ENCODE measurements at places on chromosomes 3 and 15.

GRCh38 chr3:195897081-195897852 is 11.1 kb downstream of the TNK2 start:
- peak; percentile 72 for DNase-seq

GRCh38 chr15:48191574-48192225 is at the start of gene CTXN2:
CTXN2 (plus strand) TSS chr15:48191665; CDS start chr15:48201301, 9,636 bp downstream.
- no peak for DNase-seq

GRCh38 chr15:55897560-55898336 is 95.7 kb downstream of the NEDD4 start:
- peak; percentile 62 for DNase-seq

- DNase-seq, result no peak
Observed at GRCh38 chr3:153313302-153313965, 151.4 kb downstream of the RAP2B start.

GRCh38 chr15:72044956-72045355 is 73.0 kb downstream of the MYO9A start:
- DNase-seq, result no peak

DNA sequence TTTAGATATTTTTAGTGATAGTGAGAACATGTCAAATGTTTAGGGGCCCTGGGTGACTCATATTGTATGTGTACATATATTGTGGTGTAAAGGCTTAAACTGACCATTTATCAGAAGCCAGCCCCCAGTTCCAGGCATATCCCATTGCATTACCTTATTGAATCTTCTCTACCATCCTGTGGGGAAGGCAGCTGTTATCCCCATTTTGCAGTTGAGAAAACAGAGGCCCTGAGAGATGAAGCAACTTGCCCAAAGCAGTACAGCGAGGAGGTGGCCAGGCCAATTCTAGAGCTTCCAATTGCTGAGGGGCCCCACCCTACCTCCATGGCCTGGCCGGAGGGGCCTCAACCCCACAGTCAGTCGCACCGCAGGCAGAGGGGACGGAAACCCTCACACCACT is 47.9 kb downstream of the ZNF710 start:
- DNase-seq, result no peak

DNA sequence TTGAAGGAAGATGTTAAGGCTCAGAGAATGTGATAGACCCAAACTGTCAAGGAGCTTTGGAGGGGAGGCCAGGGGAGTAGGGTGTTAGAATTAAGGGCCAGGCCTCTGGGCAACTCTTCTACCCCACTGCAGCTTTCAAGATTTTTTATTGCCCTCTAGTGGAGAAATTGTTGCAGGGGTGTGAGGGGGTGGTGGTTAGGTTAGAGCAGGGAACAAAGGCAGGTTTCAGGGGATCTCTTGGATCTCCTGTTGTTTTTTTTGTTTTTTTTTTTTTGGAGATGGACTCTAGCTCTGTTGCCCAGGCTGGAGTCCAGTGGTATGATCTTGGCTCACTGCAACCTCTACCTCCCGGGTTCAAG is 1.4 kb upstream of the SEC13 start:
- no peak for DNase-seq

GRCh38 chr3:69052472-69052898 is 352 bp upstream of the TMF1 start:
- no peak for DNase-seq

DNA sequence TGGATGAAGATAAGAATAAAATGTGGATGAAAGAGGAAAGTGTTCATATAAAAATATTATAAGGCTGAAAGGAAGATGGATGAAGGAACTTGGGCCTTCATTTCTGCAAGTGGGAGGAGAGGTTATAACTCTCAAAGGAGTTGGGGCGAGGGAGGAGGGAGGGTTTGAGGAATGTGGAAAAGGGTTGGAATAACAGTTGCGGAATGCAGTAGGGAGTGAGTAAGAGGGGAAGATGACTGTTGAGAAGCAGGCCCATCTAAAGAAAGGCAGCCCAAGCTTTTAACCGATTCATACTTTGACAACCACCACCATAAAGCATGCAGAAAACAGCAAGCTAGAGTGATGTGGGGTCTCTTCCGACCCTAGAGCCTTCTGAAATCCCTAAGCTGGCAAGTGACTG is 8.3 kb upstream of the TM4SF4 start:
- peak; percentile 86 for DNase-seq

DNA sequence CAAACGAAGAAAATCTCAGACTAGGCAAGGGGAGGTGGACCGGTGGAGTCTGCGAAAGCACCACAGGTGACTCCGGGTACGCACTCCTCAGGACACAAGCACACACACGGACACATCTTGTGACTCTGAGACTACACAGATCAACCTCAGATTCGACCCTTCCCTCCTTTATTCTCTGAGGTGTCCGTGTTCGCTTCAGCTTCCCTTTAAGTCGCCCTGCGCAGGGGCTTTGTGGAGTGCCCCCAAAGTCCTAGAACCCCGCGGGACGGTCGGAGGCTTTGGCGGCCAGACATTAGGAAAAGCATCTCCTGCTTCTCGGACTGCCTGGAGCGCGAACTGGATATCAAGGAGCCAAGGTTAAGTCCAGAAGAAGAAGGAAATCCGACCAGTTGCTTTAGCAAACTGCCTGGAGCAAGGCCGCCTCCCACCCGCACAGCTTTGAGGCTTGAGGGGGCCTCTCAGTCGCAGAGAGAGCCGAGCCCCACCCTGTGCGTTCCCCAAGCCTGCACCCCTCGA is 730 bp downstream of the DGKG start:
- no peak for DNase-seq

GRCh38 chr3:172868582-172869200 is 118.2 kb downstream of the ECT2 start:
- no peak for DNase-seq

DNA sequence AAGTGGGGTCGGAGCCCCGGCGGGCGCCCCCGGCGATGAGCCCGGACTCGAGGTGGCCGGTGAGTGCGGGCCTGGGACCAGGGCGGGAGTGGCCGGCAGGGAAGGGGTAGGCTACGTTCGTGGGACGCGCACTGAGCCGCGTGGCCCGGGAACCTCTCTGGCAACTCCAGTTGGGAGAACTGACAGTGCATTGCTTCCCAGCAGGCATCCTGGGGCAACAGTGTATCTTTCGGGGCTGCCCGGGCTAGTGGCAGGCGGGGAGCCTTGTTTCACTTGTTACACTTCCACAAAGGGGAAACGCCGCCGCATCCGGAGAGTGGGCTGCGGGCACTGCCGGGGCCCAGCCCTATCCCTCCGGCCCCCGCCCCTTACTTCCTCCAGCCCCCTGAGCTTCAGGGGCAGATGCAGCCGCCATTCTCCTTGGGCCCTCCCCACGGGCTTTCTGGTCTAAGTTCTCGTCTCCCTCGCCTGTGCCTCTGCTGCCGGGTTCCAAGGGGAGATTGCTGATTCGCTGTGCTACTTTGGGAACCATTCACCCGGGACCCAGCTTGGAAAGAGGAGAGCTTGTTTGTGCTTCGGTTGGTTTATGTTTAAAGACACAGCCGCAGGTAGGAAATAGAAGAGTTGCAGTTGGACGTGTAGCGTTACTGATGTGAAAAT is 675 bp downstream of the BRPF1 start:
- peak; percentile 34 for DNase-seq

DNA sequence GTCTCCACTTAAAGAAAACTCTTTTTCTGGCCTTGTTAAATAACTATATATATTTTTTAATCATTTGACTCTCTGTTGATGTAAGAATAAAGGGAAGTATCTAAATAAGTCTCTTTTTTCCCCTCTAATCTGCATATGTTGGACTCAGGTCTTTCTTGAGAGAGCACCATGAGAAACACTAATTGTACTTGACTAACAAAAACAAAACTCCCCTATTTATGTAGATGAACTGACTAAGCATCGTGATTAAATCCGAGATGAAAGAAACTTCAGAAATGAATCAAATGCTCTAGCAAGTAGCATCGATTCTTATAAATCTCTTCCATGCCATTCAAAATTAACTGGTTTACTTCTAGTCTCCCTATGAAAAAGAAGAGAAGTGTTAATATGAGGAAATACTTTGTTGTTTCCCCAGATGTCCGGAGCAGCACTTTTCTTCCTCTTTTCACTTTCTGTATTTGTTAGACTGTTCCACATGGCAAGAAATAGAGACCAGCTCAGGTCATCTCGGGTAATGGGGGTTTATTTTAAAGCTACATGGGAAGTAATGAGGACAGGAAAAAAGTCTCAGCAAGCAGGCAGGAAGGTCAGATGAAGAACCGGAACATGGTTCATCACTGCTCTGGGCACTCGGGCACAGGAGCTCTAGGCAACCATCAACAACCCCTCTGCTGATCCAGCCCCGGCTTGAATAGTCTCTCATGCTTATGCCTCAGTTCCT is 288.3 kb downstream of the CNTN6 start:
- DNase-seq, result no peak

DNA sequence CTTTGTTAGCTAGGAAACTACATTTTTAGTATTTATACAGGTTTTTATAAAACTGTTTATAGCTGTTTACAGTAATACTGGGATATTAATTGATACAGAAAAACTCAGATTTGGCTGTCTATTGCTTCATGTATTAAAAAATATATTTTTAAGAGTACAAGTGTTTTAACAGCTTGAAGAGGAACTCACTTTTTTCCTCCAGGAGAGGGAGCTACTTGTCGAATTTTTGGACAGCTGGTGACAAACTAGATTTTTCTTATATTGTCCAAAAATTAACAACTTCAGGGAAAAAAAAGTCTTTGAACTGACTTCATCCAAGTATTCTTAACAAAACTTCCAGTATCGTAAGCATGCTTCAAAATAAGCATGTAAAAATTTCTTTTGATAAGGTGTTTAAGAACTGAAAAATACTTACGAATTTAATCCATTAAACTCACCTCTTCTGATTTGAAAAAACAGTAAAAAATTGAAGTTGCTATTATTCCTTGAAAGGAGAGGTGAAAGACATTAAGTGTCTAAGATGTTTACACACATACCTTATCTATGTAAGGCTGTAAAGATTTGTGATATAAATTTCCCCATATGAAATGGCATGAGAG is 4.0 kb downstream of the DIPK2A start:
- peak; percentile 18 for DNase-seq

GRCh38 chr3:168427835-168428475 is 332.2 kb upstream of the GOLIM4 start:
- no peak for DNase-seq
